ENCODE measurements at places on chromosomes 6 and 20. TPM values are rescaled to one million over a fixed set of nuclear protein-coding genes. Genes with fewer than 3 reads are reported as not detected.
A peak's percentile ranks its signal among the peaks of the same experiment; 100 is the strongest.

- DNase-seq: peak; percentile 5
Measured at GRCh38 chr20:1711826-1712601, 54.4 kb upstream of the SIRPG start.

GRCh38 chr6:168198302-168199180, 119.5 kb upstream of the FRMD1 start:
- no peak for DNase-seq

GRCh38 chr20:41769592-41770018, 151.4 kb upstream of the CHD6 start:
- DNase-seq: no peak

- peak; percentile 7 for DNase-seq
Measured at GRCh38 chr6:10081075-10081474, 333.8 kb downstream of the TFAP2A start.

- no peak for DNase-seq
Measured at GRCh38 chr6:112335736-112336135, 11.4 kb upstream of the RFPL4B start.

DNA sequence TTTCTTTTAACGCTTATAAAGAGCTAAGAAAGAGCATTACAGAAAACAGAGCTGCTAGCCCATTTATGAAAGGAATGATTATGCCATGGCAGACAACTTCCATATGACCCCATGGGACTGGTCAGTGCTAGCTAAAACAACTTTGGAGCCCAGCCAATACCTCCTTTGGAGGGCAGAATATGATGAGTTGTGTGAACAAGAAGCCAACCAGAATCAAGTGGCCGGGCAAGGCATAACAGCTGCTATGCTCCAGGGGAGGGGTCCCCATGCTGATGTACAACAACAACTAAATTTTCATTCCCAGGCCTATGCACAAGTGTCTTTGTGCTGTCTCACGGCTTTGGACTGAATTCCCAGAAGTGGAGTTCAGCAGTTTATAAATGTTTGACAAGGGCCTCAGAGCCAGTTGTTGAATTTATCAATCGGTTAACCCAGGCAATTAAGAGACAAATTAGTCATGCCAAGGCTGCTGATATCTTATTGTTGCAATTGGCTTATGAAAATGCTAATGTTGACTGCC, 65.0 kb upstream of the ASCC3 start:
- DNase-seq: peak; percentile 30

- peak; percentile 26 for DNase-seq
Measured at GRCh38 chr6:131636880-131637792, at the start of gene ENPP3. ENPP3 (plus strand) TSS chr6:131637302; CDS start chr6:131637385, 83 bp downstream.

- DNase-seq: no peak
Measured at GRCh38 chr6:14337152-14337551, 219.6 kb downstream of the CD83 start.

DNA sequence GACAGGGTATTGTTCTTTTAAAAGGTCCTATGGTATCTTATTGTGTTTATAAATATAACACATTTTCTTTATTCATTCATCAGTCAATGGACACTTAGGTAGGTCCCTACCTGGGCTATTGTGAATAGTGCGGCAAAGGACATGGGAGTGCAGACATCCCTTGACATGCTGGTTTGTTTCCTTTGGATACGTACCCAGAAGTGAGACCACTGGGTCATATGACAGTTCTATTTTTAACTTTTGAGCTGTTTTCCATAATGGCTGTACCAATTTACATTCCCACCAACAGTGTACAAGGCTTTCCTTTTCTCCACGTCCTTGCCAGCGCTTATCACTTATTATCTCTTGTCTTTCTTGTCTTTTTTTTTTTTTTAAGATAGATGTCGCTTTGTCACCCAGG, 627.5 kb downstream of the PRKN start:
- no peak for DNase-seq

DNA sequence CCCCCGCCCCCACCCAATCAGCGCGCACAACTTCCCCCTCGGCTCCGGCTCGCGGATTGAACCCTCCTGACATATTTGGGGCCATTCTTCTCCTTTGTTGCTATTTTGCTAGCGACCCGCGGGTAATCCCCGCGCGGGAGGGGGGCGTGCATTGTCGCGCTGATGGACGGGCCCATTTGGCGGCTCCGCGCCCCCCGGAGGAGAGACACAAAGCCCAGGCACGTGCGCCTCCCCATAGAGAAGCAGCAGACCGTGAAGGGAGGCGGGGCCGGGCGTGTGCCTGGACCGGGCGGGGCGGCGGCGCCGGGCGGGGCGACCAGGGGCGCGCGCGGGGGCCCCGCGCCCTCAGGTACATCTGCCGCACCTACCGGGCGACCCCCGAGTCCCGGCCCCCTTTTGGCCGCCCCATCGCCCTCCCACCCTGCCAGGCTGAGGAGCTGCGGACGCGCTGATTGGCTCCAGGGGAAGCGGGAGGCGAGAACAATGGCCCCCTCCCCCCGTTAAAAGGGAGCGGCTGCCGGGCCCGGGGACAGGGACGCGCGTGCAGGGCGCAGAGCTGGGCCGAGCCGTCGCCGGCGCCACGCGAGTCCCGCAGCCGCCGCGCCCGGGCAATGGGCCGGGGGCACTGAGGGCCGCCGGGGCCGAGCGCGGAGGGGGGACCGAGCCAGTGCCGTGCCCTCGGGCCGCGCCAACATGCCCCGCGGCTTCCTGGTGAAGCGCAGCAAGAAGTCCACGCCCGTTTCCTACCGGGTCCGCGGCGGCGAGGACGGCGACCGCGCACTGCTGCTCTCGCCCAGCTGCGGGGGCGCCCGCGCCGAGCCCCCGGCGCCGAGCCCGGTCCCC, at the start of gene INSM1:
TSS of gene INSM1 (plus strand) at position 530 of the 843 bp plus-strand sequence. CDS start at position 694, 164 bp downstream.
- DNase-seq: no peak

DNA sequence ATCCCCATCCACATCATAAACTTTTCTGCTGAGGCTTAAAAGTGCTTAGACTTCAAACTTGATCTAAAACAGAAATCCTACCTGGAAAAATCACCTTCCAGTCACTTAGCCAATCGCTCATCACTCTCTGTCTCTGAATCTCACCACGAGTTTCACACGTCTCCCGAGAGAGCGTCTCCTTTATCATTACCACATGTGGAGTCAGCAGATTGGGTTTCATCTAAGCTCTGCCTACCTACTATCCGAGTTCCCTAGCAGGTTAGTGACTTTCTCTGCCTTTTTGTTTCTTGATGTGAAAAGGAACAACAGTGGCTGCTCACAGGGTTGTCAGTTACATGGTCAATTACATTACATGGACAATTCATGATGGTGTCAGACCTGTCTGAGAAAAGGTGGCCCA, 286.2 kb downstream of the ESR1 start:
- no peak for DNase-seq

DNA sequence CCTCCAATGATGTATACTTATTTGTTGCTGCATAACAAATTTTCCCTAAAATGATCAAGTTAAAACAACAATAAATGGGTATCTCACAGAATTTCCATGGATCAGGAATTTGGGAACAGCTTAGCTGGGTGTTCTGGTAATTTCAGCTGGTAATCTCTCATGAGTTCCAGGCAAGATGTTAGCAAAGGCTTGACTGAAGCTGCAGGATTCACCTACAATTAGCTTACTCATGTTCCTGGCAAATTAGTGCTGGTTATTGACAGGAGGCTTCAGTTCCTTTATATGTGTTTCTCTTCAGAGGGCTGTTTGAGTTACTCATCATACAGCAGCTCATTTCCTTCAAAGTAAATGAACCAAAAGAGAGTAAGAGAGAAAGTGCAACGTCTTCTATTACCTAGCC, 506.3 kb upstream of the IMPG1 start:
- DNase-seq: no peak

DNA sequence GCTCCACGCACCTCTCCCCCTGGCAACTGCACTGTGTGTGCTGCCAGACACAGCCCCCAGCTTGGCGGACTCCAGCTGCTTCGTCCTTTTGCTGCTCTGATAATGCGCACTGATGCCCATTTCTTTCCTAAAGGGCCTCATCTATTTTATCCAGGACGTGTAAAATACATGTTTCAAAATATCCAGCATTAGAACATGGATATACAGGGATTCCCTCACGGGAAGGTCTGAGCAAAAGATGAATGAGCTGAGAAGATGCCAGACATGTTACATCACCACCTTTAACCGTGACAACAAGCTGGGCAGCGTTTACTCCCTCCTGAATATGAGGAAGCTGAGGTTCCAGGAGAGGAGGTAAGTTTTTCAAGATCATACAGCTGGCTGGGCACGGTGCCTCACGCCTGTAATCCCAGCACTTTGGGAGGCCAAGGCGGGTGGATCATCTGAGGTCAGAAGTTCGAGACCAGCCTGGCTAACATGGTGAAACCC, 32.8 kb downstream of the TNXB start:
- DNase-seq: peak; percentile 55

- DNase-seq: no peak
Measured at GRCh38 chr6:99473730-99474129, 41.5 kb downstream of the USP45 start.

The CCN2 gene
- total RNA-seq: 46.6 TPM
